H54 (cell line): ENCODE measurements at places on chromosomes 3 and 15.

DNA sequence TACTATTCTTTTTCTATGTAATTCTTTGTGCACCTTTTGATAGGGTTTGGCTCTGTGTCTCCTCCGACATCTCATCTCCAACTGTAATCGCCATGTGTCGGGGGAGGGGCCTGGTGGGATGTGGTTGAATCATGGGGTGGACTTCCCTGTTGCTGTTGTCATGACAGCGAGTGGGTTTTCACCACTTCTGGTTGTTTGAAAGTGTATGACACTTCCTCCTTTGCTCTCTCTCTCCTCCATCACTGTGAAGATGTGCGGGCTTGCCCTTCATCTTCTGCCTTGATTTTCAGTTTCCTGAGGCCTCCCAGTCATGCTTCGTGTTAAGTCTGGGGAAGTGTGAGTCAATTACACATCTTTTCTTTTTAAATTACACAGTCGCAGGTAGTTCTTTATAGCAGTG lies 225.8 kb upstream of the DPPA4 start:
- no peak for DNase-seq

GRCh38 chr15:91209726-91210125 lies 109.7 kb downstream of the SV2B start:
- no peak for DNase-seq

DNA sequence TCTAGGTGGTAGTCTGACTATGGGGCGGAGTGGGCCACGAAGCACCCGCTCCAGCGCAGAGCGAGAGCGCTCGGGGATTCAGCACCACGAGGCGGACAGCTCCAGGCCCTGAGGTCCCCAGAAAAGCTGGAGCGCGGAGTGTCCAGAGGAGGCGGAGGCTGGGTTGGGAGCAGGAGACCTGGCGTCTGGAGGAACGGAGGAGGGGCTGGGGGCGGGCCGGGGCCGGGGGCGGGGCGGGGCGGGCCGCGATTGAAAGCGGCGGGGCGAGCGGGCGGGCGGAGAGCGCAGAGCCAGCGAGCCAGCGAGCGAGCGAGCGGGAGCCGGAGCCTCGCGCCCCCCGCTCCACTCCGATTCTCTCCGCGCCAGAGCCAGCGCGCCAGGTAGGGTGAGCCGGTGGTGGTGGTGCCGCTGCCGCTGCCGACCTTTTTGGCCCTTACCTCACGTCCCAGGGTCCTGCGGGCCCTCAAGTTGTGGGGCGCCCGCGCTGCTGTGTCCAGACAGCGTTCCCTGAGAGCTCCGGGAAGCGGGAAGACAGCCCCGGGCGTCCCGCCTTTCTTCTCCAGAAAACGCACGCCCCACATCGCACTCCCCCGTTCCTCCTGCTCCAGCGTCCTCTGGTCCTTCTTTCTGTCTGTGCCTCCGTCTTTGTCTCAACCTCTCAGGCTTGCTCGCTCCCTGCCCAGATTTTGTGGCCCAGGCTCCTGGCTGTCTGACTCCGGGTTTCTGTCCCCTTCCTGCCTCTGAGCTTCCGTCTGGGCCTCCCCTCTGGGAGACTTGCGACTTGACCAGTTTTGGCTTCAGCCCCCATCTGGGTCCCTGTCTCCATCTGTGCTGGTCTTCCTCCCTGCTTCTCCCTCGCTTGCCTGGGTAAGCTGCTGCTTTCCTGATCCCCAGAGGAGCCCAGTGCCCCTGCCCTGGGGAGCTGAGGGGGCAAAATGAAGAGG lies at the start of gene GRM2:
GRM2 (plus strand) TSS at position 281 of the 944 bp plus-strand sequence. CDS start 1,916 bp downstream, outside the sequence.
- DNase-seq, result no peak

GRCh38 chr15:75454471-75455378 lies 3.2 kb upstream of the SIN3A start:
- DNase-seq, result peak; percentile 28

- DNase-seq, result no peak
Measured at GRCh38 chr15:48466820-48467219, 135.6 kb downstream of the DUT start.

DNA sequence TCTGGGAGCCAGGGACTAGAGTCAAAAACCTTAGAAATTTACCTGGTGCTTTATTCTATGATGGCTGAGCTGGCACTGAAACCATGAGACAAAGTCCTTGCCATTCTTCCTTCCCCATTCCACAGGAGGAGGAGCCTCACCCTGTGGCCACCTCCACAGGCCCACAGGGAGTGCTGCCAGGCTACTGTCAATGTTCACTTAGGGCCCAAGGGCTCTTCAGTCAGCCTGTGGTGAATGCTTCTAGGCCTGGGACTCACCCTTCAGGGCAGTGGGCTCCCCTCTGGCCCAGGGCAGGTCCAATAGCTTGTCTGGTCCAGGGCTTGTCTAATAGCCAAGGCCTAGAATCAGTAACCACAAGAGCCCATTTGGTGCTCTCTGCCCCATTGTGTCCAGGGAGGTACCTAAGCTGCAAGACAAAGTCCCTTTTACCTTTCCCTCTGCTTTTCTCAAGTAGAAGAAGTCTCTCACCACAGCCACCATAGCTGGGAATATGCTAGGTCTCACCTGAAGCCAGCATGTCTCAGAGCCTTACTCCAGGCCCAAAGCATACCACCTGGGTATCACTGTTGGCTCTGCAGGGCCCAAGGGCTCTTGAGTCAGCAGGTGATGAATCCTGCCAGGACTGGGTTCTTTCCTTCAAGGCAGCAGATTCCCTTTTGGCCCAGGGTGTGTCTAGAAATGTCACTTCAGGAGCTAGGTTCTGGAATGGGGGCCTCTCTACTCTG lies 61.8 kb upstream of the CHRNB4 start:
- no peak for DNase-seq
